ENCODE measurements at places on chromosomes 13 and 19.

GRCh38 chr13:53004573-53004972, 24.0 kb upstream of the OLFM4 start:
- DNase-seq = no peak

GRCh38 chr13:39209731-39210531, 171.7 kb downstream of the NHLRC3 start:
- no peak for DNase-seq

DNA sequence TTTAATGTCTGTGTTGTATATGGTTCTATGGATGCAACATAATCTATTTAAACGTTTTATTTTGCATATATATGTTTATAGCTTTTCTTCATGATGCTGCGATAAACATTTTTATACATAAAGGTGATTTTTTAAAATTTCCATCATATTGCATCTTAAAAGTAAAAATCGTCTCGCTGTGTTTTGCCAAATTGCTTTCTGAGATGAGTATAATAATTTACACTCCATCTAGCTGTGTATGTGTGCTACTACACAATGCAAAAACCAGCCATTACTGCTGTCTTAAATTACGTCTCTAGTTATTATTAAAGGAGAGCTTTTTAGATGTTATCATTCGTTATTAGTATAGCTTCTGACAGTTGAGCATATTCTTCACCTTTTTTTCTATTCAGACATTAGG, 37.2 kb downstream of the METTL21C start:
- DNase-seq = no peak

DNA sequence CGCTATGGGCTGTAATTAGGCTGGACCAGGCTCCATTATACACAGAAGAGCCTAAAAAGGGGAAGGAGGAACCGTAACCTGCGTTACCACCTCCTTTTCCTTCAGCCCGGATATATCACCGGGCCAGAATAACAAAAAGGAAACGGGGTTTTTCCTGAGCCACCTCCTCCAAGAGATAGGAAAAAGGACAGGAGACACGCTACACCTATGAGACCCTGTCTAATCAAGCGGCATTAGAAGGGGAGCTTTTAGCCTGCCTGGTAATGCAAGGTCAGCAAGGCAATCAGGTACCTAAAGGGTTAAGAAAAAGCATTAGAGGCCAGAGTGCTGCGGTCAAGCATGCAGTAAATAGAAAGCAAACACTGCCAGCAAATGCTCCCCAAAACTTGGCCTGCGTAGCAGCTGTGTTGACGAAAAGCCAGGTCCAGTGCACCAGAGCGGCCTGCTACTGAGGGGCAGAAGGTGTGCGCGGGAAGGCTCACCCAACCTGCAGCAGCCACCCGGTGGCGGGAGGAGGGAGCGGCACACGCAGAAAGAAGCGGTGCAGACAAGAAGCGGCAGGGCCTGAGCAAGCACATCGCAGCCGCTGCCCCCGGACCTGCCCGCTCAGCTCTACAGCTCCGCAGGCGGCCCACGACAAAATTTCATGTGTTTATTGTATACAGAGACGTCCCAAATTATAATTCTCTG, 1466.1 kb downstream of the UQCRFS1 start:
- no peak for DNase-seq
